Gastrocnemius medialis (tissue), 4 donors: ENCODE measurements at places on chromosomes 6 and 20.

- no peak for DNase-seq
Measured at GRCh38 chr20:25489221-25489871, 81.9 kb downstream of the GINS1 start.

DNA sequence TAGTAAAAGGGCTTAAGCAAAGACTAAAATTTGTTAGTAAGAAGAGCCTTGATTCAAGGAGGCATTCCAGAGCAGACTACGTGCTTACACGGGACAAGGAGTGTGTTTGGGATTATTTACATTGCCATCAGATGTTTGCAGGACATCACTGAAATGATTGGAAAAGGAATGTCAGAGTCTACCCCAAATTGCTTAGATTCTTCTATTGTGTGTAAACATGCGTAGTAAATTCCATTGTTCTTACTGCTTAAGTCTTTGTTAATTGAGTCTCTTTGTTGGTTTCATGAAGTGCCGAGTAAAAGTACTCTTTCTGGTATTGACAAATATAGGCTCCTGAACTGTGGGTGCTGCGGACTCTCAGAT lies 60.5 kb downstream of the CD83 start:
- DNase-seq: no peak

DNA sequence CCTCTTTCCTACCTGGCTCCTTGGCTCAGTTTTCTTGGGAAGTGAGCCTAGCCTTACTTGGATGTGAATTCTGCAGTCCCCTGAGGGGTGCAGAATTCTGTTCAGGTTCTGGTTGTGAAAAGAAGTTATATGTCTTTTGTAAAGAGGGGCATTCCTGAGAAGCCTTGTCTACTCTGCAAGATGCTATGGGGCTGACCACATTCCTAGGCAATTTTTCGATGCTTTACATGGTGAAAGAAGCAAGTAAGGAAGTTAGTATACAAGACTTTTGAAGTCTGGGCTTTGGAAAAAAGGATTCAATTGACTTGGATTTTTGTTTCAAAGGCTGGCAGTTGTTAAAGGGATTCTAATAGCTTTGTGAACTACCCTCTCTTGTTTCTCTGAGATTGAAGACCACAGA lies 167.9 kb upstream of the STMND1 start:
- DNase-seq: no peak

DNA sequence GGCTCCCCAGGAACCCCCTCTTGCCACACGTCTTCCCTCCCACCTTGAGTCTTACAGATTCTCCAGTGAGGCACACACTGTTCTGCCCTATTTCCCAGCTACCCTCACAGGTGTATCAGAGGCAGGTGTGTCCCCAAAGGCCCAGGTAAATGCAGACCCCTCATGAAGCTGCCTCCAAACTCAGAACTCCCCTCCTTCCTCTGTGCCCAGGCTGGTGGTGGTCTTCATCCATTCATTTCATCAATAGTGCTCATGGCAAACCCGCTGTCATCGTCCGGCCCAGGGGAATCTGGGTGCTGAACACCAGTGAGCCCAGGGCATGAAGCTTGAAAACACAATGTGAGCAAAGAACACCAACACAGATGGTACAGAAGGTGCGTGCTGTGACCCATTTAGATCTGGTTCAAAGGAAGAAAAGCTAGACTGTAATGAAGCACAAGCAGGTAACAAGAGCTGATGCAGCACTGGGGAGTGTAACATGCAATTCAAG lies 213.1 kb downstream of the SYNDIG1 start:
- no peak for DNase-seq

GRCh38 chr6:30887901-30888815 lies 3.8 kb downstream of the DDR1 start:
- DNase-seq: no peak

- DNase-seq: no peak
Measured at GRCh38 chr6:35677456-35677855, 11.3 kb downstream of the FKBP5 start.

DNA sequence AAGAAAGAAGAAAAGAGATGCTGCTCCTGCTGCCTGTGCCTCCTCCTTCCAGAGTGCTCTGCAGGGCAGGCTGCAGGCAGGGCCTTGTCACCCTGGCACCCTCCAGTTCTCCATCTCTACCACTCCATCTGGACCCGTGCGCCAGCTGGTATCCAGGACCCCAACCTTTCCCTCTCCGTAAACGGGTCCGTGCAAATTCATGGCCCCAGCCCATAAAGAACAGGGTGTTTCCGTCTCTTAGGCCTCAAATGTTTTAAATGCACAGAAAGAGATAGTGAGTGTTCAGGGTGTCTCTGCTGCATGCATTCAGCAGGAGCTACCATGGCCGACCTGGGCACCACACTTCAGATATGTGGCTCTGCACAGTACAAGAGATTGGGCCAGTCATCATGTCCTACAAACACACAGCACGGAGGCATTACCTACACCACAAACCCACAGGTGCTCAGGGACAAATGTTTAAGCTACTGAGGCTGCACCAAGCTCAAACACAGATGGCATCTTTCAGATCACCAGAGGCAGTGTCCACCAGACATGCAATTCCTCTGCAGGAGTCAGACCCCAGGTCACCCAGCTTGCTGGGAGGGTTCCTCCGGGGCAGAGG lies 258.1 kb downstream of the DLL1 start:
- DNase-seq: no peak

- no peak for DNase-seq
Measured at GRCh38 chr20:10962937-10963336, 289.1 kb upstream of the JAG1 start.

GRCh38 chr6:3977875-3978711 lies 100.8 kb downstream of the FAM217A start:
- DNase-seq: no peak

DNA sequence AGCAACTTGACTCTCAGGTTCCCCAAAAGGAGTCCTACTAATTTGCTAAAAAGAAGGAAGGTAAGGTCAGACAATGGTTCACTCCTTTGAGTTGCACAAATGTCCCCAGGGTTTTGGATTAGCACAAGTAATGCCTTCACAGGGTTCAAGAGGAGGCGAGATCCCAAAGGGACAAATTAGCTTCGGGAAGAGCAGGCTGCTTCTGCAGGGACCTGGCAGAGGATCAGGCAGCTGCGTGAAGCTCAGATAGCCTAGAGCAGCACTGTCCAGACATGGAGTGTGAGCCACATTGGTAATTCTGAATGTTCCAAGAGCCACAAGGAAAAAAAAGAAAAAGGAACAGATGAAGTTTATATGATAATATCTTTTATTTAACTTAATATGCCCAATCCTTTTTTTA lies 115.4 kb downstream of the CFAP61 start:
- DNase-seq: no peak

- no peak for DNase-seq
Measured at GRCh38 chr6:89987140-89987539, 92.9 kb downstream of the GJA10 start.

- DNase-seq: no peak
Measured at GRCh38 chr6:163705923-163706322, 291.4 kb downstream of the QKI start.

- no peak for DNase-seq
Measured at GRCh38 chr20:1300083-1300840, 28.7 kb downstream of the SDCBP2 start.

GRCh38 chr20:17793986-17794385 lies 94.2 kb downstream of the BANF2 start:
- no peak for DNase-seq

- DNase-seq: no peak
Measured at GRCh38 chr20:62793757-62794006, 2.6 kb upstream of the MRGBP start.

- DNase-seq: no peak
Measured at GRCh38 chr6:137536104-137536773, 42.0 kb upstream of the OLIG3 start.
